ENCODE measurements at places on chromosomes 7 and 10.

DNA sequence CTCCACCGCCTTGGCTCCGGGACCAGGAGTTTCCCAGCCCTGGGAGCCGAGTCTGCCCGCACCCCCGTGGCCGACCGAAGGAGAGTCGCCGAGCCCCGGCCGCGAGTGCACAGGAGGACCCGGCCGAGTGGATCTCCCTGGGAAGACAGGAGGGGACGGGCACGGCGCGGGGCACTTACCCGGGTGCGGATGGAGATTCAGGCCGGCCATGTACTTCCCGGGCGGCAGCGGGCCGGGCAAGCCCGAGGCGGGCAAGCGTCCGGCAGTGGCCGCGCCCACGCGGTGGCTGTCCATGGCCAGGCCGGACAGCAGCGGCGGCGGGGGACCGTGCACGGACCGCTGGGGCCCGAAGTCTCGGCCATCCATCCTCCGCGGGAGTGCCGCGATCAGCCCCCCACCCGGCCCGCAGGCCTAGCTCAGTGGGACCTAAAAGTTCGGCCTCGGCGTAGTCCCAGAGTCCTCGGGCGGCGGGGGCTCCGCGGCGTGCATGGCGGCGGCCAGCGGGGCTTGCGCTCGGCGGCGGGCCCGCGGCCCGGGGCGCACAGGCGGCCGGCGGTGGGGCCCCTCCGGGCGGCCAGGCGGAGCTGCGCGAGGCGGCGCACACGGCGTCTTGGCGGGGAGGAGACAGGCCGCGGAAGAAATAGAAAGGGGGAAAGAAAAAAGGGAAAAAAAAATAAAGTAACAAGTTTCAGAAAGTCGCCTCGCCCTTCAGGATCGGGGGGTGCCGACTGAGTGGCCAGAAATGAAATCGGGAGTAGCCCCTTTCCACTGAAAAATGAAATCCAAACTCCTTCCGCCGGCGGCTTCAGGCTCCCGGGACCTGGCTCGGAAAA is 2.5 kb downstream of the TNRC18 start:
- DNase-seq = no peak

DNA sequence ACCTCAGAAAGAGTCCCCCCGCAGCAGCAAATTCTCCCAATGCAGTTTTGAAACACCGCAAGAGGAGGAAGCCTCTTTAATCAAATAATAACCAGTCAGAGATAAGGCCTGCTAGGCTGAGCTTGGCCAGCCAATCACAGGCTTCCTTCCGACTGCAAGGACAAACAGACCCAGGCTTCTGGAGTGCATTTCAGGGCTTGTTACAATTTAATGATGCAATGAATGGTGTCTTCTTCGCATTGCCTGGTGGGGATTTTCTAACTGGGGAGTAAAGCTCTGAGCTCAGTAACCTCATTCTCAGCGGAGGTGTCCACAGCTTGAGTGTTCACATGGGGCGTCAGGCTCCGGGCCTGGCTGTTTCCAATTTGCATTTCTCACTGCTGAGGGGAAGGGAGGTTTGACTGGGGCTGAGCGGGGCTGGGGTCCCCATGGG is 31.8 kb upstream of the GPAM start:
- DNase-seq = no peak

- DNase-seq = no peak
These were observed 25.8 kb downstream of the DENND10 start for GRCh38 chr10:119129721-119130120.

DNA sequence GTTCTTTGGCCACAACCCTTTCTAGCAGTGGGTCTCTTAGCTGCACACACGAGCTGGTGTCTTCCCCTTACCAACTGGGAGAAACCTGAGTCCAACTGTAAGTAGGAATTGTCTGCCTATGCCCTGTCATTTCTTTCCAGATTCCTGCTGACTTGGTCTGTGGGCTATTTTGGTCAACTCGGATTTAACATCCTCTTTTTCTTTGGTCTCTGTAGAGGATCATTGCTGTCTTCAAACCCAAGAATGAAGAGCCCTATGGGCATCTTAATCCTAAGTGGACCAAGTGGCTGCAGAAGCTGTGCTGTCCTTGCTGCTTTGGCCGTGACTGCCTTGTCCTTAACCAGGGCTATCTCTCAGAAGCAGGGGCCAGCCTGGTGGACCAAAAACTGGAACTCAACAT is 10.3 kb downstream of the PI4K2A start:
- no peak for DNase-seq

- DNase-seq = no peak
These were observed 3.8 kb upstream of the MALSU1 start for GRCh38 chr7:23295401-23295697.

- no peak for DNase-seq
These were observed 68.2 kb downstream of the SLC13A1 start for GRCh38 chr7:123131556-123131955.
